ENCODE measurements at places on chromosomes 2 and 18. TPM values are rescaled to one million over a fixed set of nuclear protein-coding genes. Genes with fewer than 3 reads are reported as not detected.
A peak's percentile ranks its signal among the peaks of the same experiment; 100 is the strongest.

Gene TNFAIP6
- total RNA-seq: 10.8 TPM

DNA sequence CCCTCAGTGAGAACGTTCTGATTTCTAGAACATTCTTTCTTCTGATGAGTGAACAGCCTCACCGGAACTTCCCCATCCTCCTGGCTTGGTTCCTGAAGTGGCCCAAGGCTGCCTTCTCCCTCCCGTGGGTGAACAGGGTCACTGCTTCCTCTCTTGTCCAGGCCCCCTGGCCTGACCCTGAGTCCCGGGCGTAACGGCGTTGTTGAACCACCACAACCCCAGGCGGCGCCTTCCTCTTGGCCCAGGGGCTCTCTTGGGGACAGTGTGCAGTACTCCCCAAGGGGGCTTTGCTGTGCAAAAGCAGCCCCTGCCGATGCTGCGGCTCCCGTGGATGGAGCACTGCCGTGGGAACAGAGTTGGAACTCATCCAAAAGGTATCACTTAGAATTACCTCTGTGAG is 147.2 kb downstream of the TSN start:
- DNase-seq: no peak

DNA sequence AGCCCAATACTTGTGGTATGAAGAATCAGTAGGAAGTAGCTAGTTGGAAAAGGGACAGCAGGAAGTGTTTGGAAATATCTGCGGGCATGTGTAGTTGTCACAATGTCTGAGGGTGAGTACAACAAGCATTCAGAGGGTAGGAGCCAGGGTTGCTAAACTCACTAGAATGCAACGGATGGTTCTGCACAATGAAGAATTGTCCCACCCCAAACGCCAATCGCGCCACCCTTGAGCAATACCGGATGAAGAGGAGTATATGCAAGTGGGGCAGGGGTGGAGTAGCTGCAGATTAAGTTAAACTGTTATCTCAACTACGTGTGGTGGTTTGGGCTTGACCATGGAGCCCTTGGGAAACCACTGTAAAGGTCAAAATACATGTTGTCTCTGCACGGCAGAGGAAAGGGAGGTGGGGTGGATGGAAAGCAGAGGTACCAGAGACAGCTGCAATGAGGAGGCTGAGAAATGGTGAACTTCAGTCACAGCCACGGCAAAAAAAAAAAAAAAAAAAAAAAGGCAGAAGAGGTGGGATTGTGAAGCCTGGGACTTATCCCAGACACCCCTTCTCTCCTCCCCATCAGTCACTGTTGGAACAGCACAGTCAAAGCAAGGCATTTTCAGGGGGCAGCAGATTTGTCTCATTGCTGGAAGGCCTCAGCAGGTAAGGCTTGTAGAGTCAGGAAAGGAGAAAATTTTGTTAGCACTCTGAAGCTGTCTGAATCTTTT is 5.2 kb downstream of the CCL20 start:
- no peak for DNase-seq

- no peak for DNase-seq
These were observed 76.2 kb downstream of the MAP3K20 start for GRCh38 chr2:173151671-173152401.

- peak; percentile 8 for DNase-seq
These were observed 117.4 kb upstream of the RPRM start for GRCh38 chr2:153595939-153596338.

DNA sequence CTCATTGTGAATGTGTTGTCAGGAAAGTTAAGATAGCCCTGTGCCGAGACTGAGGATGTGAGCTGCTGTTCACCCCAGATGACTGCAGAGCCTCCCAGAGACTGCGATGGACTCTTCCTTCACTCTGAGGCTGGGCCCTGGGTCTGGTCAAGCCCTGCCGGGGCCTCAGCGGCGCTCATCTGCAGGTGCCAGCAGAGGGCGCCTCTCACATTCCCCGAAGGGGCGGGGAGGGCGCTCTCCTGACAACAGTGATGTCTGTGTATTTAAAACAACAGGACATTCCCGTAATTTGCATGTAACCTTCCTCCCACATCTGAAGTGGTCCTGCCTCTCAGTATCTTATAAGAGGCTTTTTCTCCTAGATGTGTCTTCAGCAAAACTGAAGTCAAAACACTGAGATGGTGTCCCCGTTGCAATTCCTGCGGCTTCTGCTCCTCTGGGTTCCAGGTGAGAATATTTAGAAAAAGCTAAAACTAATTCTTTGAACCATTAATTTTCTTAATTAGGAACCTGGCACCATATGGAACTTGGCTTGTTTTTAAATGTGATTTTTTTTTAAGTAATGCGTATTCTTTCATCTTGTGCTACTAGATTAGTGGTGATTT is 1377.9 kb downstream of the RPIA start:
- DNase-seq: peak; percentile 19

DNA sequence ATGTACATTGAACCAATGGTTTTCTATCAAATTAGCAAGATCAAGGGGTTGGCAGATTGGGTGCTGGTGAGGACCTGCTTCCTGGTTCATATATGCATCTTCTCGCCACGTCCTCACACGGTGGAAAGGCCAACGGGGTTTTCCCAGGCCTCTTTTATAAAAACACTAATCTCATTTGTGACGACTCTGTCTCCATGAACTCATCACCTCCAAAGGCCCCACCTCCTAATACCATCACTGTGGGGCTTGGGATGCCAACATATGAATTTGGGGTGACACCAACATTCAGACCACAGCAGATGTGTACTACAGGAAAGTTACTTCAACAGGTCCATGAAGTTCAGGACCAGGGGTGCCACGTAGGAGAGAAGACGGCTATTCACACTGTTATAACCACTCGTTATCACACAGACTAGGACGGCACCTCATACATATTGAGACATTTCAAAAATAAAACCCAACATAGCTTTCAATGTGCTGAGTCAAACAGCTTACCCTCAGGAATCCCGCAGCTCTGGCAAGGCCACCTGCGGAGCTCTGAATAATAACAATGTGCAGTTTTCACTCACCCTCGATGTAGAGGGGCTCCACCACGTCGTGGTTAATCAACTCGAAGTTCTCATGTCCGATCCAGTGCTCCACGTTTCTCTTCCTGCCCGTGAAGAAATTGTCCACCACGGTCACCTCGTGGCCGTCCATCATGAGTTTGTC is 49.3 kb downstream of the UXS1 start:
- DNase-seq: no peak

Data from tongue (tissue), 3 donors.